Substantia nigra (tissue), 51 donors: ENCODE measurements at places on chromosomes 11 and 22.

DNA sequence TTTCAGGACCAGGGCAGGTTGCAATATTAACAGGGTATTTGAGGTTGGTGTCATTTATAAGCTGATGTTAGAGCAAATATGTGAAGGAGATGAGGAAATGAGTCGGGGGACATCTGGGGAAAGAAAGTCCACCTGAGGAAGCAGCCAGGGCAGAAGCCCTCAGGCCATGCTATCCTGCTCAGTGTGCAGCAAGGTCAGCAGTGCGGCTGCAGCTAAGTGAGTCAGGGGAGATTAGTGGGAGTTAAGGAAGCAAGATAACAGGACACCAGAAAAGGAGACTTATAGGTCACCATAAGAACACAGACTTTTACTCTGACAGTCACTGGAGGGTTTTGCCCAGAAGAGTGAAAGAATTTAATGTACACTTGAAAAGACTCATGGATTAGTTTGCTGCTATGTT lies 468.9 kb downstream of the NTM start:
- no peak for DNase-seq

- no peak for DNase-seq
These were observed 48.0 kb upstream of the NARS2 start for GRCh38 chr11:78622666-78623065.

DNA sequence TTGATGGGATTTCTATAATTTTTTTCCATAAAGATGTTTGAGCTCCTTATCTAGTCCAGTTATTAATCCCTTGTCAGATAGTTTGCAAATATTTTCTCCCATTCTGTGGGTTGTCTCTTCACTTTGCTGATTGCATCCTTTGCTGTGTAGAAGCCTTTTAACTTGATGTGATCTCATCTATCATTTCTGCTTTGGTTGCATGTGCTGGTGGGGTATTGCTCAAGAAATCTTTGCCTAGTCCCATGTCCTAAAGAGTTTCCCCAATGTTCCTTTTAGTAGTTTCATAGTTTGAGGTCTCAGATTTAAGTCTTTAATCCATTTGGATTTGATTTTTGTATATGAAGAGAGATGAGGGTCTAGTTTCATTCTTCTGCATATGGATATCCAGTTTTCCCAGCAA lies 1.7 kb upstream of the IL2RB start:
- DNase-seq, result no peak

DNA sequence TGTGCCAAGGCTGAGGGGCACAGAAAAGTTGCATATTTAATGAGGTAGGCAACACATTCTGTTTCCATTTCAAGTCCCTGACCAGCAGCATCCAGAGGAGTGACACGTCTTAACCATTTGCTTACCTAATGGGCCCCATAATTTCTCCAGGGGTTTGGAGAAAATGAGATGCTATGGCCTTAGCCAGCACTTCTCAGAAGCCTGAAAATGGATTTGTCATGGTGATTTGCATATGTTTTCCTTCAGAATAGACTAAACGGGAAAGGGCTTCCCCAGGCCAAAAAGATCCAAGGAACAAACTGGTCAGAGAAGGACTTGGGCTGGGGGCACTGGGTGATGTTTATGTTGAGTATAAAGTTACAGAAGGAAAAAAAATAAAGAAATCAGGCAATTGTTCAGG lies 16.7 kb downstream of the CSRP3 start:
- no peak for DNase-seq

- no peak for DNase-seq
These were observed 25.5 kb downstream of the MYBPC3 start for GRCh38 chr11:47327025-47327424.

DNA sequence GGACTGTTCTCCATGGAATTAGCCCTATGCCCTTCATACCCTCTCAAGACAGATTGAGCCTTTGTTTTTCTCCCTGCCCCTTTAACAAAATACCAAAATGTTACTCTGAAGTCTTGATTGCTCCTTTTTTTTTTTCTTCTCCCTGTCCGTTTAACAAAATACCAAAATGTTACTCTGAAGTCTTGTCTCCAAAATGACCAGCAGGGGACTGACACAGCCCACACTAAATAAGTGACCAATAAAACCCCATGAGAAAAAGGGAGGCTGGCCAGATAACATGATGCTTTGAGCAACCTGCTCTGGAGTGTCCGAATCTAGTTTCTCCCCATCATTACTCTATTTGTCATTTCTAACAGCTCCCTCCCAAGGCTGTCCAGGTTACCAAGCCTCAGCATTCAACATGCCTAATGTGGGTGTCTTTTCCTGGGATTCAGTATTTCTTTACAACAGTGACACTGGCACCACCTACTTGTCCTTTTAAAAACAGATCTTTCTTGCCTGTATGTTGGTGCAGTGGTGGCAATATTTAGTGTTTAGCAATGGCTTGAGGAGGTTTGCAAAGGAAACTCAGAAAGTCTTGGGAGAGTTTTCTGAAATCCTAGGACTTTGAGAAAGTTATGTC lies 42.7 kb upstream of the SLC1A2 start:
- DNase-seq, result no peak

DNA sequence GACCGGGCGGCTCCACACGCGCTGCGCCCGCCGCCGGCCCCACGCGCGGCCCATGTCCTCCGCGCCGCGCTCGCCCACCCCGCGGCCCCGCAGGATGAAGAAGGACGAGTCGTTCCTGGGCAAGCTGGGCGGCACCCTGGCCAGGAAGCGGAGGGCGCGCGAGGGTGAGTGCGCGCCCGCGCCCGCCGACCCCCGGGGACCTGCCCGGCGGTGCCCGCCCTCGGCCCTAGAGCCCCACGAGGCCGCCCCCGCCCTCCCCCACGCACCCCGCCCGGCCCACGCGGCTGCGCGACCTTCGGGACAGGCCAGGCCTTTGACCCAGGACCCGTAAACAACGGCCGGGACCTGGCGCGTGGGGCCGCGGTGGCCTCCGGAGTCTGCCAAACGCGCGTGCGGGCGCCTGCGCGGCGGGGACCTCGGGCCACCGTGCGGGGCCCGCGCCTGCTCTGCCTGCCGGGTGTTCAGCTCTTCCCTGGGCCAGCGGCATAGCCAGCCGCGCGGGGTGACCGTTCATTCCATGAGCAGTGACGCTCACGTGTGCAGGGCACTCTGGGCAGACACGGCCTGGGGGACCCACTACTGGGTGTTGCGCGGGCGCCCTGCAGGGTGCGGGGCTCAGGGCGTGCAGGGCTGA lies at the start of gene PARVB:
Gene PARVB, plus strand, starts transcription at position 15 of the 634 bp plus-strand sequence. Its CDS starts 38 bp downstream, at position 53.
- DNase-seq, result no peak

DNA sequence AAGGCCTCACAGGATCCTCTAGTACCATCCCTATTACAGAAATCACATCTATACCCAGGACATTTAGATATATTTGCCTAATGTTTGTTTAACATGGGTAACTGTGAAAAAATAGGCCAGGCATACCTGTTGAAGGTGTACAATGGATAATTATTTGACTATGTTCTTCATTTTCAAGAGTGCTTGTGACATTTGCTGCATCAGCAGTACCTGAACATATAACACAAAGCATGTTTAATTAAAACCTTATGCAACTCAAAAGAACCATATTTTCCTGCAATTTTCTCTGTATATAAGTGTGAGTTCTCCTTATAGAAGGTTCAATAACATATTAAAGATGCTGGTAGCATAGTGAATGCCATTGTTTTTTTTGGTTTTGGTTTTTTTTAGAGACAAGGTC lies 8.5 kb upstream of the CCDC34 start:
- DNase-seq, result no peak

GRCh38 chr11:133895061-133895479 lies 49.8 kb upstream of the SPATA19 start:
- DNase-seq, result no peak

- no peak for DNase-seq
These were observed 11.4 kb downstream of the SCARF2 start for GRCh38 chr22:20426259-20426615.

GRCh38 chr22:38276166-38276565 lies 3.4 kb upstream of the TMEM184B start:
- no peak for DNase-seq

DNA sequence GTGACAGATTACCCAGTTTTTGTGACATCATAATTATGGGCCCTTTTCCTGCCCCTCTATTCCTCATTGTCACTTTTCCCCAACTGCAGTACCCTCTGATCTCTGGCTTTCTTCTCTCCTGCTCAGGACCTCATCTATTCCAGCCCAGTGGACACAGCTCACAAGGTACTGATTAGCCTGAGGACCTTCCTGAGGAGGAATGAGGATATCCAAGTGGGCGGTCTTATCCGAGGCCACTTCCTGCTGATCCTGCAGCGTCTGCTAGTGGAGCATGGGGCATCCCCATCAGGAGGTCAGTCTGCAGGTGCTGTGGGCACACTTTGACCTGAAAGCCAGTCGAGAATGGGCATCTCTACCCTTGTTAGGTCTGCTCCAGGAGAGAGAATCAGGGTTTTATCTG lies 24.5 kb upstream of the CCDC134 start:
- DNase-seq, result no peak

- no peak for DNase-seq
These were observed 200.0 kb upstream of the NAV2 start for GRCh38 chr11:19512618-19513017.

DNA sequence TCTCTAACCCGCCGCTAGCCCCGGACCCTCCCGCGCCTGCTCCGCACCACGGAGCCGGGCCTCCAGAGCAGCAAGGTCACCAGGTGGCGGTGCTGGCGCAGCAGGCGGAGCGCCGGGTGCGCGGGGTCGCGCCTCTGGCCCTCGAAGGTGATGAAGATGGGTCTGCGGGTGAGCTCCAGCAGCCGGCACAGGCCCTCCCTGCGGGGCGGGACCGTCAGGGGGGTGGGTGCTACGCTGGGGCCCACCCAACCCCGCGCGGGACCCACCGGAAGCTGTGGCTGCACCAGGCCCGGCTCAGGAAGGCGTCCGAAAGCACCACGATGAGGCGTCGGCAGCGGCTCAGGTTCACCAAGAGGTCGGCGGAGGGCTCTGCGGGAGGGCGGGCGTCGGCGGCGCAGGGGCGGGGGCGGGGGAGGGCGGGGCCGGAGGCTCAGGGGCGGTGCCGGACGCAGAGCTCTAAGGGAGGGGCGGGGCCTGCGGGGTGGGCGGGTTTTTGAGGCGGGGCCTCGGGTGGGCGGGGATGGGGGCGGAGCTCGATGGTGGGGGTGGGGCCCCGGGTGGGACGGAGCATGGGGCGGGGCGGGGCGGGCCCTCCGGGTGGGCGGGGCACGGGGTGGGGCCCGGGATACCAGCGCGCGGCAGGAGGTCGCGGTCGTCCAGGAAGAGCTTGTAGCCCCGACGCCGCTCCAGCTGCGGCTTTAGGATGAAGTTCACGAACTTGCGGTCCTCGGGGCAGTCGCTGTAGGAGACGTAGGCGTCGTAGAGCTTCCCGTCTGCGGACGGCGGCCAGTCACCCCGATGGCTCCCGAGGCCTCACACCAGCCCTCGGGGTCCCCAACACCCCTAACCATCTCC lies 7.8 kb downstream of the SIGIRR start:
- peak; percentile 65 for DNase-seq

- no peak for DNase-seq
These were observed 9.8 kb downstream of the RELT start for GRCh38 chr11:73386016-73386415.

DNA sequence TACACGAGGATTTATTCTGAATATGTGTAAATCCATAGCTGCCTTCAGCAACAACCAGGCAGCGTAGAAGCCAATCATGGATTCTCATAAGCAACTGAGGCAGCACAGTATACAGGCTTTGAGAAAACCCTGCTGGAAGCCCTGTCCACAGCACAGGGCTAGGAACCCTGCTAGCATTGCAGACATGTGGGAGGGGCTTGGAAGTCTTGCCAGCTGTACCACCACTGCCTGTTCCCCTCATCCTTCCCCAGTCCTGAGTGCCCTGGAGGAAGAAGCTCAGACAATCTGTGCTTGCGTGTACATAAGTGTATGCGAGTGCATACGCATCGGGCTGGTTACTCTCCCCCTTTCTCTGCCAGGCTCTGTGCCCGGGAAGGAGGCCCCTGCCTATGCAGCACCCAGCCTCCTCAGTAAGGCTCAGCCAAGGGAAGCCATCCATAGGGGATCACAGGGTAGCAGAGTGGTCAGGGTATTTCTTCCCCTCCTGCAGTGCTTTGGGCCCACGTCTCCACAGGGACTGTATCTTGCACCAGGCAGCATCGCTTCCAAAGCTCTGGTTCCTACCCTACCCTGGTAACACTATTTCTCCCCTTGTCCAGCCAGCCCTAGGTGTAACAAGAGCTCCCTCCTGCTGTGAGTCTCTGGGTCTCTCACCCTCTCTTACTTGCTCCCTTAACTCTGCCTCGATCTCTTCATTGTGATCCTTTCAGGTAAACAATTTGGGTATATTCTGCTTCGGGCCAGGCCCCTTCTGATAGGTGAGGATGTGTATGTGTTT lies 90.5 kb downstream of the GALNT18 start:
- DNase-seq, result peak; percentile 43

DNA sequence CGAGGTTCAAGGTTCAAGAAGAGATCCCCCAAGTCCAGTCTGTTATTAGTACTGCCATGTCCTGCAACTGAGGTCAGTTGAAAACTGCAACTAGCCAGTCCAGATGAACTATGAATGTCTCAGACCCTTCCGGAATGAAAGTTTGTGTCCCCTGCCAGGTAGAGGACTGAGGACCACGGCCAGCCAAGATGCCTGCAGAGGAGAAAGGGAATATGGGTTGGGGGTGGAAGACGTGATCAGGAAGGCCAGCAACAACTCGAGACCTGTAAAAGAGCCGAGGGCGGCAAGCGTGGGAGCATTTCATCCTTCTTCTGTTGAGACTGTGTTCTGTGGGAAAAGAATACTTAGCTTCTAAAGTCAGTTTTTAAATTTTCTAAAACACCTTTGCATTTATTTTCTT lies 572.4 kb upstream of the B3GAT1 start:
- DNase-seq, result no peak

DNA sequence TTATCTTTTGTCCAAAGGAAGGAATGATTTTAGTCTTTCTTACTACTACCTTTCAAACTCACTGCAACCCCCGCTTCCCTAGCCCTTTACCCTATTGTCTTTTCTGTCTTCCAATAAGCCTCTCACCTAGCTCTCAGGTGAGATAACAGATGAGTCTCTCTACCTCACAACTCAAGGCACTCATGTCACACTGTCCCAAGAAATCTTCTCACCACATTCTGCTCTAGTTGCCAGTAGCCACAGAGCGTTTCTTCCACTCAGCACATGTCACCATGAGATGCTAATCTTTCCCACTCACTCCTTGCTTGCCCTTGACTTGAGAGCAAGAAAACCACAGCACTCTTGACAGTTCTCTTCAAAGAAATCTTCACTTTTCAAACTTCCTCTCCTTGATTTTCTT lies 32.7 kb upstream of the TMEM41B start:
- no peak for DNase-seq

- no peak for DNase-seq
These were observed 9.5 kb downstream of the RBMXL2 start for GRCh38 chr11:7098235-7098832.

GRCh38 chr11:108495326-108495725 lies 2.9 kb downstream of the POGLUT3 start:
- DNase-seq, result no peak

- DNase-seq, result no peak
These were observed 521.6 kb downstream of the BRD1 start for GRCh38 chr22:49305966-49306631.

- no peak for DNase-seq
These were observed 19.6 kb downstream of the CHID1 start for GRCh38 chr11:890794-891540.

- DNase-seq, result no peak
These were observed 19.2 kb downstream of the PRR5 start for GRCh38 chr22:44721213-44721612.
